Stomach (tissue), 19 donors: ENCODE measurements at places on chromosomes 3 and 15. TPM values are rescaled to one million over a fixed set of nuclear protein-coding genes. Genes with fewer than 3 reads are reported as not detected.

The KIF15 gene
- total RNA-seq: 0.45 TPM

The IL17RE gene
- total RNA-seq: 60.1 TPM

The LRRN1 gene
- 9.3 TPM for total RNA-seq

DNA sequence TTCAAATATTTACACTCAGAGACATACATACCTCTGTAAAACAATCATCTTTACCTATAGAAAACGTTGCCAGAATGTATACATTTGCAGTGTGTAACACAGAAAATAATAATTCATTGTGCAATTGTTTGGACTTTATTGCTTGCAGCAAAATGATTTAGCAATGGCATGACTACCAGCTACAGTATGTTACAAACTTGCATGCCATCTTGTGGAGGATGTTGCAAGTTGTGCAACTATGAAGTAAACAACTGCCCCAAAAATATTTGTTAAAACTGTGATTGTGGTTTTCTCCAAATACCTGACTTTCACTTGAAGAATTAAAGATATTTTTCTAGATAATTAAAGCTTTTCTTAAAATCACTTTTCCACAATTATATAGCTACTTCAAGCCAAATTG, 27.1 kb upstream of the C3orf49 start:
- no peaks in the 10 kb centered on the region for H3K27me3 ChIP-seq
- H3K36me3 ChIP-seq: no peaks in the 10 kb centered on the region
